H9 (cell line): ENCODE measurements at places on chromosomes 2 and 18. TPM values are rescaled to one million over a fixed set of nuclear protein-coding genes. Genes with fewer than 3 reads are reported as not detected.
A peak's percentile ranks its signal among the peaks of the same experiment; 100 is the strongest.

TRIM43 gene
- total RNA-seq = not detected in 2 replicates

HOXD13 gene
- total RNA-seq = not detected in 2 replicates

TLX2 gene
- 0.20 and 0.26 TPM in 2 replicates for total RNA-seq

GRCh38 chr2:85712336-85712735 lies 18.2 kb downstream of the GNLY start:
- no peak for DNase-seq

- DNase-seq = no peak
Measured at GRCh38 chr18:13290856-13291271, 72.3 kb downstream of the LDLRAD4 start.

DNA sequence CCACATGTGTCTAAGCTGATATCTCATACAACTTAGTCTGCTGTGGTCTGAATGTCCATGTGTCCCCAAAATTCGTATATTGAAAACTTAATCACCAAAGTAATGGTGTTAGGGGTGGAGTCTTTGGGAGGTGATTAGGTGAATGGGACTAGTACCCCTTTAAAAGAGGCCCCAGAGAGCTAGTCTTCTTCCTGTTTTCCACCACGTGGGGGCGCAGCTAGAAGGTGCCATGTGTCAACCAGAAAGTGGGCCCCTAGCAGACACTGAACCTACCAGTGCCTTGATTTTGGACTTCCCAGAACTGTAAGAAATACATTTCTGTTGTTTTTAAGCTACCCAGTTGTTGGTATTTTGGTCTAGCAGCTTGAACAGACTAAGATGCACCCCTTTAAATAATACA lies 86.6 kb downstream of the ASB1 start:
- DNase-seq = peak; percentile 68

DNA sequence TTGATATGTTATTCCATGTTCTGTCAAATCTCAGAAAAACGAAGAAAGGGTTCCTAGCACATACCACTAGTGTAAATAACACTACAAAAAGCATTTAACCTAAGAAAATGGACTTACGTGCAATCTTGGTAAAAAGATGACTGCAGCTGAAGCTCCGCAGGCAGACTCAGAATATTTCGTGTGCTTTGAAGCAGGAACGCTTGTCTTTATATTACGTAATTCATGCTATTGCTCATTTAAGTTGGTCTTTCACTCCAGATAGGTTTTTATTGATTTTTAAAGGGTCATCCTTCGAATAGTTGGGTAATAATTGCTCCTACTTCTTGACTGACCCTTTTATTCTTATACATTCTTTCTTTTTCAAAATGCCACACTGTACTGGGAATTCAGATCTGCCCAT lies 44.0 kb downstream of the ID2 start:
- DNase-seq = no peak

GRCh38 chr2:187349326-187349944 lies 98.6 kb downstream of the CALCRL start:
- DNase-seq = no peak

DNA sequence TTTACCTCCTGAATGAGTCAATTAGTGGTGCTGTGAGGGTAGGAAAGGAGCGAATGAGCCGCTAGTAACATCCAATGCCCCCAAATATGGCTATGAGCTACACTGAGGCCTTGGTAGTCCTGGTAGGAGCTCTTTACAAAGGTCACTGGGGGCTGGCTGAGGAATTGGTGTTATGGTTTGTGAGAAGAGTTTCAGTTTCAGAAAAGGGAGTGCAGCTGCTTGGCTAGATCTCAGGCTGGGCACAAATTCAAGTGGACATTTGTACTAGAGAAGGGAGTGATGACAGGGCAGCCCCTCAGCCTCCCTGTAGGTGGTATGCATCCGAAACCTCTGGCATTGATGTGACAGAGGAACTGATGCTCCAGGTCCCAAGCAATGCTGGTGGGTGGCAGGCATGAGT lies 13.9 kb upstream of the PAIP2B start:
- no peak for DNase-seq

GRCh38 chr2:171706152-171706803 lies 19.0 kb downstream of the DYNC1I2 start:
- no peak for DNase-seq

ABCB11 gene
- 0.04 TPM in 1 of 2 replicates, not detected in the other for total RNA-seq

NFU1 gene
- 61.4 and 63.0 TPM in 2 replicates for total RNA-seq
